IPS DF 6.9 (cell line): ENCODE measurements at places on chromosomes 2 and 18.

DNA sequence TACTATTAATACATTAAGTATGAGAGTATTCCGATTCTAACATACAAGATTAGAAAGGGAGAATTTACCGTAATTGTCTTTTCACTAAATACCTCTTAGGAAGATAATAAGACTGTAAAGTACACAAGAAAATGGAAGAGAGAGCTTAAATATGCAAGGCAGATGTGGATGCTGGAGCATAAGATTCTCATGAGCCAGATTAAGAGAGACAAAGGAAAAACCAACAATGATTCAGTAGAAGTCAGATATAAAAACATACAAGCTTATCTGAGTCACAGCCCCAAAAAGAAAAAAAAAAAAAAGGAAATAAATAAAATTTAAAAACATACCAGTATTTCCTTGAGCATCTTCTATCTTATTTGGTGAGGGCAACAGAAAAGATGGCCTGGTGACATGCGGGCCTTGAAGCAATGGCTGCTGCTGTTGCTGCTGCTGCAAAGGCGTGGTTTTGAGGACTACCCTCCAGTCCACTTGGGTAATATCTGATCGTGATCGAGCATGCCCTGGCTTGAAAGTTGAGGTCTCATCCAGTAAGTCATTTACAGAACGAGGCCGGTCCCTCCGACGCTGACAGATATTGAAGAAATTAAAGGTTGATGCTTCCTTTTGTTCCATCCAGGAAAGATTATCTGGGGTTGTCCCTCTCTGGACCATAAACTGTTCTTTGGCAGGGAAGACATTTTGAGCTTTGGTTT, 24.5 kb downstream of the PLEKHM3 start:
- no peak for DNase-seq

- DNase-seq = no peak
Measured at GRCh38 chr2:202479610-202480009, 103.5 kb downstream of the BMPR2 start.

GRCh38 chr2:140247451-140248195, 1467.4 kb upstream of the NXPH2 start:
- no peak for DNase-seq

- DNase-seq = no peak
Measured at GRCh38 chr2:130332271-130333073, 10.2 kb upstream of the IMP4 start.

GRCh38 chr18:54360406-54360805, 2.7 kb downstream of the C18orf54 start:
- no peak for DNase-seq

GRCh38 chr2:224309176-224309575, 92.7 kb downstream of the FAM124B start:
- DNase-seq = no peak
